ENCODE measurements at places on chromosomes 16 and 17. TPM values are rescaled to one million over a fixed set of nuclear protein-coding genes. Genes with fewer than 3 reads are reported as not detected.
A peak's percentile ranks its signal among the peaks of the same experiment; 100 is the strongest.

DNA sequence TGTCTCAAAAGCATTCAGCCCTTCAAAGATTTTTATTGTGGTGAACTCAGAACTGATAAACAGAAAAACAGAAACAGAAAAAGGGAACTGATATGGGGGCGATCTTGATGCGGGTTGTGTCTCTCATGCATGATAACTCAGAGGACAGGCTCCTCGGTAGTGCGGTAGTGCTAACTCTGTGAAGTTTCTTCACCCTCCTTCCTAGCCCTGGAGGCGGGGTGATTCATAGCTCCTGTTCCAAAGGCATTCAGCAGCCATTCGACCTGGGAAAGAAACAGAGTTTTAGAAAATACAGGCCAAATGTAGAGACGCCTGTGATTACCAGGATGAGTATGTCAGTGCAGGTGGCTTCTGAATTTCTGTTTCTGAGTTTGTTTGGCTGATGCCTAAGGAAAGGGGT lies 5.5 kb upstream of the MAF start:
- no peak for DNase-seq

DNA sequence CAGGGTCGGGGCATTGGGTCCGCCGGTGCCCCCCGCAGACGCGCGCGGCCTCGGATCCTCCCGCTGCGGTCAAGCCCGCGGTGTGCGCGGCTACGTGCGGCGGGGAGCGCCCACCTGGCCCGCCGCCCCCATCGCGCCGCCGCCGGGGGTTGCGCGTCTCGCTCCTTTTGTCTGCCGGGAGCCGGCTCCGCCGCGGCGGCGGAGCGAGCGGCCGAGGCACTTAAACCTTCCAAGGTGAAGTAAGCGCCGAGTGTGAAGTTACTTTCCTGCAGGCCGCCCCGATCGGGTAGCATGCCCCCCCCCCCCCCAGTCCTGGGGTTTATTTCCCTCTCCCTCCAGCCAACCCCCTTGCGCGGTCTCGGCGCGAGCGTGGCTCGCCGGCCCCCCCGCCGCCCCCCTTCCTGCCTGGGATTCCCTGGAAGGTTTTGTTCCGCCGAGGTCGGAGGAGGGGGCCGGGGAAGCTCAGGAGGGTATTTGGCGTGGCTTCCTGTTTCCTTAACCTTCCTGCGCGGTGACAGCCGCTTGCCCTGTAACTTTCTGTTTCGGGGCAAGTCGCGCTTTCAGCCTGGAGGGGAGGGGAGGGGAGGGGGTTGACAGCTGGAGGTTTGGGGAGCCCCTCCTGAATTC lies 56.6 kb upstream of the GSE1 start:
- no peak for DNase-seq

DNA sequence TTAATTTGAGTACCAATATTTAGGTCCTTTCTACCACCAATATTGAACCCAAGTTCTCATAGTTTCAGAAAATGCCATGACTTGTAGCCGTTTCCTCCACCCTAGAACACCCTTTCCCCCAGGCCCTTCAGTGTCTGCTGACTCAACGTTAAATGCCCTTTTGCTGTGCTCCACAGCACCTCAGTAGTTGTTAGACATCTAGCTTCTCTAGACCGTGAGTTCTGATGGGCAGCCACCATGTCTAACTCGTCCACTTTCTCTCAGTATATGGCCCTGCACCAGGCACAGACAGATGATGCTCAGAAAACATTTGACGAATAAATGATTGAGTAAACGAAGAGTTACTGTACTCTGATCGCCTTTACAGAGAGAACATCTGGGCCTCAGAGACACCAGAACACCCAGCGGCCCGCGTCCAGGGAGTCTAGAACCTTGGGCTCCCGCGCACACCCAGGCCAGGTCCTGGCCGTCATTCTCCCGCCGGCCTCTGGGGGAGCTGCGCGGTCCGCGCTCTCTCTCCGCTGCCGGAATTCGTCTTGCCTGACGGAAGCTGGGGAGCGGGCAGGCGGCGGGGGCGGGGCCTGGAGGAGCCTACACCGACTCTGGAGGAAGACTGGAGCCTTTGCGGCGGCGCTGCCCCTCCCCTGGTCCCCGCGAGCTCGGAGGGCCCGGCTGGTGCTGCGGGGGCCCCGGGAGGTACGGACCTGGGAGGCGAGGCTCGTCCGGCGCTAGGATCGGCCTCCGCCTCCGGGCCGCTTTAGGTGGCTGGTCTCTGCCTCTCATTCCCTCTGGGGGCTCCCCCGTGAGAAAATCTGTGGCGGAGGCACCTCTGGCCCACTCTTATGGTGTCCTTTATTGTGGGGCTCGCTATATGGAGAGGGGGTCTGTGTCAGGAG lies at the start of gene NKIRAS2:
TSS of gene NKIRAS2 (plus strand) at position 582 of the 896 bp plus-strand sequence. CDS start 1,488 bp downstream, outside the sequence.
- DNase-seq, result peak; percentile 61

GRCh38 chr16:65964752-65965151 lies 401.7 kb upstream of the CDH5 start:
- no peak for DNase-seq

GRCh38 chr17:8985054-8985701 lies 19.7 kb upstream of the PIK3R5 start:
- no peak for DNase-seq

DNA sequence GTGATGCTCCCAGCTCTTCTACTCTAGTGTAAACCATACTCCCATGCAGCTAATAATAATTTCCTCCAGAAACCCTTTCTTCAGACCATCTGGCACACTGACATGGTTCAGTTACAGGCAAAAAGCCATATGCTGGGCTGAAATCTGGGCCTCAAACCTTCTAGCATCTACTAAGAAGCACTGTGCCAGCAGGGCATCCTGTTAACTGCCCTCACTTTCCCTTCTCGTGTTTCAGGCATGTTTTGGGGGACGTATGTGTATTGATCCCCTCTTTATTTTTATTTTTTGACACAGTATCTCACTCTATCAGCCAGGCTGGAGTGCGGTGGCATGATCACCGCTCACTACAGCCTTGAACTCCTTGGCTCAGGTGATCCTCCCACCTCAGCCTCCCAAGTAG lies 33.3 kb downstream of the STAT5A start:
- DNase-seq, result no peak

GRCh38 chr17:77163001-77163400 lies 22.2 kb downstream of the SEC14L1 start:
- DNase-seq, result no peak

DNA sequence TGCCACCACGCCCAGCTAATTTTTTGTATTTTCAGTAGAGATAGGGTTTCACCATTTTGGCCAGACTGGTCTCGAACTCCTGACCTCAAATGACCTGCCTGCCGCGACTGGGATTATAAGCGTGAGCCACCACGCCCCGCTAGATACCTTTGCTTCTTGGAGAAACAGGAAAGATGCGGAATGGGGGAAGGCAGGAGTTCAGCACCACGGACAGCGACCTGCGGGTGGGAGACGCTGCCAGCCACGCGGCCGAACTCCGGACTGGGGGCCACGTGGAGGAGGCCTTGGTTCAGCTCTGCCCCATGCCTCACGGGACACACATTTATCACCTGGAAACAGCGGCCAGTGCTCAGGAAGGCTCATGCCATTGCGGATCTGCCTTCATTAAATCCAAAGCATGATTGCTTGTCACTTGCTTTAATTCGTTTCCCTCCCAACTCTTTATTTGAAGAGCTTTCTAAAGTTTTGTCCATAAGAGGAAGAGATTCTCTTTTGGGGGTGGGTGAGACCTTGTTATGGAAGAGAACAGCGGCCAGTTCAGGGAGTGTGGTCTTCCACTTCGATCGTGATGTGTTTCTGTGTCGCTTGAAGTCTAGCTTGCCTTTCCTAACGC lies 219.9 kb downstream of the ENGASE start:
- DNase-seq, result no peak

- no peak for DNase-seq
These were observed 8.8 kb downstream of the PIPOX start for GRCh38 chr17:29051731-29052130.

DNA sequence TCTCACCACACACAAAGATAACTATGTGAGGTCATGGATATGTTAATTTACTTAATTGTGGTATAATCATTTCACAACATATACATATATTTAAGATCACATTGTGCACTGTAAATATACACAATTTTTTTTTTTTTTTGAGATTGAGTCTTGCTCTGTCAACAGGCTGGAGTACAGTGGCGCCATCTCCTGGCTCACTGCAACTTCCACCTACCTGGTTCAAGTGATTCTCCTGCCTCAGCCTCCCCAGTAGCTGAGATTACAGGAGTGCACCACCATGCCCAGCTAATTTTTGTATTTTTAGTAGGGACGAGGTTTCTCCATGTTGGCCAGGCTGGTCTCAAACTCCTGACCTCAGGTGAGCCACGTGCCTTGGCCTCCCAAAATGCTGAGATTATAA lies 11.5 kb upstream of the PRSS54 start:
- no peak for DNase-seq

- no peak for DNase-seq
These were observed 9.3 kb downstream of the CCDC102A start for GRCh38 chr16:57527027-57527426.

GRCh38 chr17:9577373-9577709 lies 899 bp downstream of the CFAP52 start:
- DNase-seq, result no peak

- no peak for DNase-seq
These were observed 11.0 kb downstream of the C17orf67 start for GRCh38 chr17:56822725-56823124.

DNA sequence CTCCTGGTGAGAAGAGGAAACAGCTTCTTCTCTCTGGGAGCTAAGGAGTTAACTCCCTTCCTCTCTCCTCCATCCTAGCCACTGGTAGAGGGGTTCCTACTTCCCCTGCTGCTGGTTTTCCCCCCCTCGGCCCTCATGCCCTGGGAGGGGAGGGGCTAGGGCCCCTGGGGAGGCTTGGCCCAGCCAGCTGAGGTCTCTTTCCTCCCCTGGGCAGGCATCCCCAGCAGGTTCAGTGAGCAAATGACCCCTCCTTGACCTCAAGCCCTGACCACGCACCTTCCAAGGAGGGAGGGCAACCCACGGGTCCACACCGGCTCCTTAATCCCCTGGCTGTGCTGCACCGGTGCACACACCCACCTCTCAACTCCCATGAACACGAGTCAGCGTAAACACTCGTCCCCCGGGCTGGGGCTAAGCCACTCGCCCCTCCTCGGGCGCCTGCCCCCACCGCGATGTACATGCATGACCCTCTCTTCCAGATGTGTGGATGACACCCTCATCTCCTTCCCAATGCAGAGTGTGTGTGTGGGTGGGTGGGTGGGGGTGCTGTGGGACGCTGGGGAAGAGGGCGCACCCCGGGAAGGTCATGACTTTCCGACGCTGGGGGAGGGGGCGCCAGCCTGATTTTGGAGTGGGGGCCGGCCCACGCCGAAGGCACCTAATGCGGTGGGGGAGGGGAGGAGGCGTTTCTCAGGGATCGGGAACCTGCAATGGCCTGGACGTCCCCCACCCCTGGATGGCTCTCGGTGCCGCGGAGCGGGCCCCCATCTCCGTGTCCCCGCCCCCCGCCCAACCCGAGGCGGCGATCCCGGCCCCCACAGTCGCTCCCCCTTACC lies 33.7 kb downstream of the SRCIN1 start:
- DNase-seq, result no peak

DNA sequence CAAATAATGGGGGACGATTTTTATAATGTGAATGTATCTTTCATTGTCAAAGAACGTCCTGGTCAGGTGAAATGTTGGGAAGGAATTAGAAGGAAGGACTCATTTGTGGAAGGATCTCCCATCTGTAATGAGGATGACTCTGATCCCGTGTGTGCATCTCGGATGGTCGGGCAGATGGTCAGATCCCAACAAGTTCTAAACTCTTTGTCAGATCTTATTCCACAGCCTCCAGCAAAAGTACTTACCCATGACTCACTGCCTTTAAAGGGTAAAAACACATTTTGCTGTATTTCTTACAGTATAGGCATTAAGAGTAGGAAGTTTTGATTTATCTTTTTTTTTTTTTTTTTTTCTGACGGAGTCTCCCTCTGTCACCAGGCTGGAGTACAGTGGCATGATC lies 539 bp upstream of the KRTAP4-8 start:
- no peak for DNase-seq

- no peak for DNase-seq
These were observed at the start of gene TMEM114 for GRCh38 chr16:8589900-8590688. TMEM114 (minus strand) TSS chr16:8590511; CDS start chr16:8589838, 673 bp downstream.

- no peak for DNase-seq
These were observed 21.4 kb downstream of the ACTG1 start for GRCh38 chr17:81491181-81491581.

DNA sequence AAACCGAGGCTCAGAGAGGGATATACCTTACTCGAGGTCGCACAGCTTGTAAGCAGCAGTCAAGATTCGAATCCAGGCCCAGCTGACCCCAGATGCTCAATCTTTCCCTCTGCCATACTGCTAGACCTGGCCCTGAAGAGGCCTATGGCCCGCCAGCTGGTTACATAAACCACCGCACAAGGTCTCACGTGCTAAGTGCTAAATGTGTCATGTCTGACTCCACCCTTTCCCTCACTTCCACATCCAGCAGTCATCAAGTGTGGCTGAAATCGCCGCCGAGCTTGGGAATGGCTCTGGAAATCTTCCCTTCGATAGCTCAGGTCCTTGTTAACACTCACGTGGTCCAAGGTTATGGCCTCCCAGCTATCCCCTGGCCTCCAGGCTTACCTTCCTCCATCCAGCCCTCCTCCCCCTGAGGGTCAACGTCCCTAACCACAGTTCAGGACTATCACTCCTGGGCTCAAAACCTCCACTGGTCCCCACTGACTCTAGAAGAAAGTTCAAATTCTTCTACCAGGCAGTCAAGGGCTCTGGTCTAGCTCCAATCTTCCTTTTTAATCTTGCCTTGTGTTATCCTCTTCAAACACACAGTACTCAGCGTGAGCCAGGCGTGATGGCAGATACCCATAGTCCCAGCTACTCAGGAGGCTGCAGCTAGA lies 3.5 kb downstream of the ZBTB4 start:
- DNase-seq, result no peak

DNA sequence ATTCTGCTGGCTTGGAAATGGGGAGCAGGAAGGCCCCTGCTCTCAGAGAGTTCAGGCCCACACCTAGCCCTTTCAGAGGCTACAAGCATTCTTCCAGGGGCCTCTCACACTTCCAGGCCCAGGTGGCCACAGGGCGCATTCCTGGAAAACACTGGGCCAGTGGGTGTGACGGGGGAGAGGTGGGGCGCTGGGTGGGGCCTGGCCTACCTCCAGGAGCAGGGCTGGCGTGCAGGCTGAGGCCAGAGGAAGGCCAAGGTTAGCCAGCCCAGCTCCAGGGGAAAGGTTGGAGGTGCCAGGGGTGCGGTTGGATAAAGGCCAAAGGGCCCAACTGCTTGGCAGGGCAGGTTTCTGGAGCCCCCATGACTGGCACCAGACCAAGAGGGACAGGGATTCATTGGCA lies 198.2 kb downstream of the MAF start:
- no peak for DNase-seq

The TBC1D3C gene
- not detected for polyA plus RNA-seq

The ATAD5 gene
- polyA plus RNA-seq, result 1.0 TPM

The STAC2 gene
- not detected for polyA plus RNA-seq

The KRT31 gene
- not detected for polyA plus RNA-seq

The ZNF205 gene
- 3.6 TPM for polyA plus RNA-seq

The GCGR gene
- polyA plus RNA-seq, result not detected

The TVP23A gene
- polyA plus RNA-seq, result not detected

The KRT39 gene
- polyA plus RNA-seq, result not detected

Measured in AG04450 (cell line).